ENCODE measurements at places on chromosomes 4 and X.

- no peak for DNase-seq
These were observed 10.2 kb upstream of the N4BP2 start for GRCh38 chr4:40046311-40046980.

DNA sequence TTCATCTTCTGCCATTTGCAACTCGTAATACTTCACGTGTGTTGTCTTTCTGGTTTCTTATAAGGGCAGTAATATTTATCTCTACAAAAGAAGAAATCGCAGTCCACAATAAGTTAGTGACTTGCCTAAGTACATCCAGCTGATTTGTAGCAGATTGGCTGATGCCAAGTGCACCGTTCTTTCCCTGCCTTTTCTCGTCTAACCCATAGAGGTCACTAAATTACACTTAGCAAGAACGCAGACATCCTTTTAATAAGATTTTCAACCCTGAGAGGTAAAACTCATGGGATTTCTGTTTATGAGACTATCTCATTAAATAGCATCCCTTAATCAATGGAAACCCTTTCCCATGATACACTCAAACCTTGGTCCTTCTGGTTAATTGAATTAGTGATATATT, 408.6 kb upstream of the ACTRT1 start:
- no peak for DNase-seq

DNA sequence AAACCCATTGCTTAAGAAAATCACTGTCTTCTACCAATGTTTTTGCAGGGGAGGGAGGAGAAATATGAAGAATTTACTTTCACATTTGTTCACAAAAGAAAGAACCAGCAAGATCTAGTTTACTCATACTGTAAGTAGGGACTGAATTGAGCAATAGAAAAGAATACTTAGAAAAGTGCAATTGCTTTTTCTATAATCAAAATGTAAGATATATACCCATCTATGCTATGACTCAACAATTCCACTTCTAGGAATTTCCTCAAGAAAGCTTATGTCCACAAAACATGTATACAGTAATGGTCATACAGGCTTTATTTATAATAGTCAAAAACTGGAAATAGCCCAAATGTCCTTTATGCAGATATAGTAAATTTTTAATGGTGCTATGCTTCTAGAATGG, 196.4 kb downstream of the LRBA start:
- no peak for DNase-seq

DNA sequence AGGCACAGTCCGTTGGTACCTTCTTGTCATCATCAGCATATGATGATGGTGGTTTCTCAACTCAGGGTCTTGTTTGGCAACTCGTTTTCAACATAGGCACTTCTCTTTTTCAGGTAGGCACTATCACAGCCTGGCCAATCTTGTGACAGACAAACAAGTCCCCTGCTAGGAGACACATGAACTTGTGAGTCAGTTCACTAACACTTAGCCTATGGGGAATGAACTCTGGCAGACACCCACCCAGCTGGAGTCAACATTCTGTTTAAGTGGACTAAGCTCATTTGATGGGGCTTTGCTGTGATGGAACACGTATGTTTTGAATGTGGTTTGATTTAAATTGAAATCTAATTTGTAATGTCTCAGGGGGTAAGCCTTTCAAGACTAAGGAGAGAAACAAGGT, 100.7 kb upstream of the MAMLD1 start:
- no peak for DNase-seq

DNA sequence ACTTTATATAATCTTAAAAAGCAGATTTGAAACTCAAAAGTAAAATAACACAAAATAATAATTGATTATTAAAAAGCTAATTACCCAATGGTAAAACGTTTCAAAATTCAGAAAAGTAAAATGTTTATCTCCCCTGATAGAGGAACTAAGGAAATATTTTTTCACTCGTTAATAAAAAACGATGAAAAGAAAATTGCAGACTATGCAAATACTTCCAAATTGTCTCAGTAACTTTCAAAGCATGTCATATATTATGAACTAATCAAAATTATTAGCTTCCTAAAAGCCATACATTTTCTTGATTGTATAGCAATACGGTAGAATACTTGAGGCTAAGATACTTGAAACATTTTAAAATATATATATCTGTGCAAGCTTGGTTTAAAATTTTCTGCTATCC, 366.3 kb downstream of the TLL1 start:
- DNase-seq, result no peak

- no peak for DNase-seq
These were observed 28.3 kb upstream of the EPHA5 start for GRCh38 chr4:65698631-65699030.

DNA sequence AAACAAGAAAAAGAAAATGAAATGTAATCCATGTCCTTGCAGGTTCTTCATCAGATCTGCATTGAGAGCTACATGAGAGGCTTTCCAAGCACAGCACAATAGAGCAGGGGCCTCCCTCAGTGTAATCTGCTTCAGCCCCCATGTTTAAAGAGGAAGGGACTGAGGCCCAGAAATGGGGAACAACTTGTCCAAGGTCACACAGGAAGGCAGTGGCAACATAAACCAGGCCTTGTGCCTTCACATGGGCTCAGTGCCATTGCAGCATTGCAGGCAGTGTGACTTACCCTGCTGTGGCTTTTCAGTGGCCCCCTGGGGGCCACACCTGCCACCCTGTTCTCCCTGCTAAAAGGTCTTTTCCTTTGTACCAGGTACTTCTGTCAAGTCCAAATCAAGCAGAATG, 20.9 kb upstream of the CD99L2 start:
- DNase-seq, result no peak

DNA sequence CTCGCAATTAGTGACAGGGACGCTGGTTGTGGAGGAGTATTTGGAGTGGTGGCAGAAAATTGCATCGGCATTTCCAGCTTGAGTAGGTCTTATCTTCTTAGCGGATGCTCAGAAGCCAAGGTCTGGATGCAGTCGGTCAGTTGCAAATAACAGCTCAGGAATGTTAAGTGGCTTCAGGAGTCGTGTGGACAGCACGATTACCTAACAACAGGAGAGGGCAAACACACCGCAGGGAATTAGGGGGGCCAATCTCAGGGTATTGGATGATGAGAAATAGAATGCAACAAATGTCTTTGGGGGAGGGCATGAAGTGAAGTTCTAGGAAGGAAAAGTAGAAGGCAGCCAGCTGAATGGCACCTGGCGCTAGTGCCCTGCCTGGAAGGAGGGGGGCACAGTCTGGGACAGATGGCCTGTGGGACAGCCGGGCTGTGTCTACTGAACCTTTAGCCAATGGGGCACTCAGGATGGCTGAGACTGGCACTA, 11.8 kb downstream of the RASL11B start:
- DNase-seq, result no peak

- DNase-seq, result peak; percentile 42
These were observed 127.2 kb downstream of the FNIP2 start for GRCh38 chr4:158895797-158896576.
